Effector CD8-positive, alpha-beta T cell (primary cell): ENCODE measurements at places on chromosomes 7 and 10.
A peak's percentile ranks its signal among the peaks of the same experiment; 100 is the strongest.

DNA sequence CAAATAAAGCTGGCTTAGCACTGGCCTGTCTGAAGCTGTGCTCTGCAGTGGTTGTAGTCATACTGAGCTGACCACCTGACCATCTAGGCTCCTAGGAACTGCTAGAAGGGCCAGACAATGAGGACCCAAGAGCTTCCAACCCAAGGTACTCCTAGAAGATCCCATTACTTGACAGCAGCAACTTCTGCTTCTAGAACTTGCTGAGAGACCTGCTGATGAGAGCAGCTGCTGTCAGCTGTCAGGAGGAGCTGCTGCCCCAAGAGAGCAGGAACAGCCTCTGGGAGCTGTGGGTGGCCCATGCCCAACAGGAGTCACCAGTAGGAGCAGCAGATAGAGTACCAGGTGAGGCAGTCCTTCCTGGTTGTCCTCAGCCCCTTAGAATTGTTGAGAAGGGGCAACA is 70.2 kb downstream of the RBM20 start:
- no peak for DNase-seq

DNA sequence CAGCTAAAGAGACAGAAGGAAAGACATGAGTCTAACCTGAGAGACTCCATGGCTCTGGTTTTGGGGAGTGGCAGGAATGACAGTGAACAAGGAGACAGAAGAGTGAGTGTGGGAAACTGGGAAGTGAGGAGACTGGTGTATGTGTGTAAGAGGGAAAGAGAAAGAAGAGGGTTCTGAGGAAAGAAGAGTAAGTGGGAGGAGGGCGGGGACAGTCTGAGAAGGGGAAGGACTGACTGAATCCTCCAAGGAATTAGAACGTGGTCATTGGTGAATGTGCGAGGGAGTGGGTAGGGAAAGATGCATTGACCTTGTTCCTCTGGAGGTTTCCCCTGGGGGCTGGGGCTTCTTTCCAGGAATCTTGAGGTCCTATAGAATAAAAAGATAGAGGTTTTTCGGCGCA is 26.6 kb downstream of the WNT8B start:
- DNase-seq, result no peak

DNA sequence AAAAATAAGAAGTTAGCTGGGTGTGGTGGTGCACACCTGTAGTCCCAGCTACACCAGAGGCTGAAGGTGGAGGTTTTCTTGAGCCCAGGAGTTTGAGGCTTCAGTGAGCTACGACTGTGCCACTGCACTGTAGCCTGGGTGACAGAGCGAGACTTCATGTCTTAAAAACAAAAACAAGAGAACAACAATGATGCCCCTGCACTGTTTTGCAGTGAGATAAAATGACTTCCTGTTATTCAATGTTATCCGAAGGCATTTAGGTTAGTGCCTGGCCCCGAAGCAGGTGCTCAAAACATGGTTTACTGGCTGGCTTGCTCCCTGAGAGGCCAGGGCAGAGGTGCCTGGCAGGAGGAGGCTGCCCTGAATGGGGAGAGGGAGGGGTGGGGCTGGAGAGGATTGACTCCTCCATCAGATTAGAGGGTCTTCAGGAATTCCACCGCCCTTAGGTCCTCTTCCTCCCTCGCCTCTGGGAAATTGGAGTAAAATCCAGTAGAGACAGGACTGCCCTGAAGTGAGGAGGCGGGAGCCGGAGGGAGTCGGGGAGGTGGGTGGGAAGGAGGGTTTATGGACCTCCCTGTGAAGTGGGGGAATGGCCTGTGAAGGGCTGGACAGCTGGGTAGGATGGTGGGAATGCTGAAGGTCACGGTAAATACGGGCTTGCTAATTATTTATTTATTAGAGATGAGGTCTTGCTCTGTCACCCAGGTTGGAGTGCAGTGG is 6.8 kb upstream of the CLDN4 start:
- no peak for DNase-seq

DNA sequence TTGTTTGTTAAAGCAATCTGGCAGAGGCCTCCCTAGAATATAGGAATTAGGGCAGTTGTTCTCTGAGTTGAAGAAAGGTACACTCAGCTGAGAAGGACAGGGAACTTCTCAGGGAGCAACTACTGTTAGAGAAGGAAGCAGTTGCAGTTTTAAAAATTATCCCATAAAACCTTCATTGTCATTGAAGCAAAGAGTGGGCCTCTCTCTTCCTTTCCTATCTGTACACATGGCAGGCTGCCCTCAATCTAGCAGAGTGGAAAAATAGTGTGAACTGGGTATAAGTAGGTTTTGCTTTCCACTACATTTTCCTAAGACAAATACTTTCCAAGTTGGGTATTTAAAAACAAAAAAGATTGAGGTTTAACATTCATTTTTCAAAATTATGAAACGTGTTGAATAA is 236.7 kb upstream of the KLF14 start:
- DNase-seq, result no peak

GRCh38 chr10:27771231-27771630 is 25.6 kb upstream of the MKX start:
- DNase-seq, result no peak

DNA sequence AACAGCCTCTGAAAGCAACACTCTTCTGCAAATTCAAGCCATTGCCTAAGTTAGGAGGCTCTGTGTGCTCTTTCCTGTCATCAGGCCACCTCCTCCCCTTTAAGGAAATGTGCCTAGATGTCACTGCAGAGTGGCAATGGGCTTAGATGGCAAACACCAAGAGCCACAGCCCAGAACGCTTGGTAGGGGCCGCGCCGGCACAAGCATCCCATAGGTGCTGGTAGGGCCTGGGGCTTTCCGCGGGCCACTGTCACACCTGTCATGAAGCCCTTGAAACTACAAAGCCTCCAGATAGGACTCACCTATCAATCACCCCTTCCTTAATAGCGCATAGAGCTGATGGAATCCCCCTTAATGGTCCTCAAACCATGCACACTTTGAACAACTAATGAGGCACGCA is 299.9 kb downstream of the GRID1 start:
- DNase-seq, result no peak

GRCh38 chr7:1569016-1569415 is 816 bp downstream of the PSMG3 start:
- DNase-seq, result no peak

GRCh38 chr10:127882801-127883459 is 9.8 kb downstream of the CLRN3 start:
- no peak for DNase-seq

- peak; percentile 77 for DNase-seq
Observed at GRCh38 chr7:100483090-100483721, 521 bp upstream of the NYAP1 start.

- DNase-seq, result no peak
Observed at GRCh38 chr7:111657018-111657417, 94.7 kb upstream of the IMMP2L start.

DNA sequence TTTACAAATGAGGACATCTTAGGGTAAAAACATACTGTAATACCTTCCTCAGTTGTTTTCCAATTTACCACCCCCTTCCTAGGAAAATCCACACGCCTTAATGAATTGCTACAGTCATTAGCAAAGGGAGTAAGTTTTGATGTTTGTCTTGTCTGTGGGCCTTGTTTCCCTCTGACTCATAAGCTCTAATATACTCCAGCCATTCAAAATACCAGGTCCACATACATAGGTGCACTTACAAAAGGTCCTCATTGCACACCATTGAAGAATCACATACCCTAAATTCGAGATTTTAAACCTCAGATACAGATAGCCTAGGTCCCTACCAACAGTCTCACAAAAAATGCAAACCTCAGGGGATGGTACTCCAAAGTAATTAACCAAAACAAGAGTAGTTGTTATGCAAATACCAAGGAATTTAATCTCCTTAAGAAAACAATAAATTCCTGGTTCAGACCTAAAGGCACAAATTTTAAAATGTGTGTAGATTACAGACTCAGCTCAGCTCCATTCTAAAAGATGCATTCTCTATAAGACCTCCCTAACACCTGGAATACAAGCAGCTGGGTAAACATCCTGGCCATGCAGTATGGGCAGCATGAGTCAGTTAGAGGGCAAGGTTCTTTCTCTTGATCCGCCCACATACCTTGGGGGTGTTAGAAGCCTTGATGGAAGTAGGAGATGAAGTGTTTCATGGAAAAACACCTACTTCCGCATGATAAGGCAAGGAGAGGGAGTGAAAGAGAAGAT is 3.0 kb upstream of the LIPK start:
- no peak for DNase-seq

DNA sequence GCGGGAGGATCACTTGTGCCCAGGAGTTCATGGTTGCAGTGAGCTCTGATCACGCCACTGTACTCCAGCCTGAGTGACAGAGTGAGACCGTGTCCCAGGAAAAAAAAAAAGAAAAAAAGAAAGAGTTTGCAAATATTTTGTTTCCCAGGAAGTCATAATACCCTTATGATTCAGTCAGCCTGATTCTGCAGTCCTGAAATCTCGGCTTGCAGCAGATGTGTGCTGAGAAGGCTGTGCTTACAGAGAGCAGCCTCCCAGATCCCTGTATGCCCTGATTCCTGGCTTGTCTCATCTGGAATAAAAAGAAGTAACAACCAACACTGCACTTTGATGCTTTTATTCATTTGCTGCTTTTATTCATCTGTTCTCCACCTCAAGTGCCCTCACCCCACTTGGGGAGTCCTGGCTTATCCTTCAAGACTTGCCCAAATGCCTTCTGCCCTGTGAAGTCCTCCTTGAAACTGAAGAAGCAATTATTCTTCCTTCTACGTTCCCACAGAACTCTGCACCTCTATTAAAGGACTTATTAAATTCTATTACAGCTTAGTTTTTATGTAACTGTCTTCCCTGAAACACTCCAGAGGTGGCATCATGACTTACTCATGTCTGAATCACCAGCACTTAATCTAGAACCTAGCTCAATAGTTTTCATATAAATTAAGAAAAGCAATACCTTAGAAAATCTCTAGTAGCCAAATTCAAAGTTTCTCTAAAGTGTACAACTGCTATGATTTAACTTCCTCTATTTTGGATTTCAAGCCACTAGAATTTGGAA is 27.7 kb upstream of the BPGM start:
- no peak for DNase-seq

- DNase-seq, result no peak
Observed at GRCh38 chr10:9299966-9300365, 1245.5 kb downstream of the GATA3 start.

- DNase-seq, result no peak
Observed at GRCh38 chr10:116382290-116382689, 45.4 kb upstream of the PNLIPRP3 start.

GRCh38 chr7:16609842-16610450 is 35.6 kb downstream of the ANKMY2 start:
- no peak for DNase-seq

DNA sequence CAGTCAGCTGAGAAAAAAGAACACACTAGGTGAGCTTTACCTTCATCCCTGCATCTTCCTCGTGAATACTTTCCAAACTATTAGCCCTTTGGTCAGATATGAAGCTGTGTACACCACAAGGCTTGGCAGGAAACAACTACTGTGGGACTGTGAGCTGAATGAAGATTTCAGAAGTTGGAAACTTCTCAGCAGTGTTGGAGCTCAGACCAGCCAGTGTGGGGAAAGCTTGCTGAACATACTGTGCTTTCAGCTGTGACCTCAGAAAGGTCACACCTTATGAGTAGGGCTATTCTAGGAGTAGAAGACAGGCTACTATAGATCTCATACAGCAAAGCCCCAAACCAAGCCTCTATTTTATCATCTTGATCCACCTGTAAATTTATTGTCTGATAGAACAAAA is 123.6 kb downstream of the EXOC4 start:
- DNase-seq, result no peak

DNA sequence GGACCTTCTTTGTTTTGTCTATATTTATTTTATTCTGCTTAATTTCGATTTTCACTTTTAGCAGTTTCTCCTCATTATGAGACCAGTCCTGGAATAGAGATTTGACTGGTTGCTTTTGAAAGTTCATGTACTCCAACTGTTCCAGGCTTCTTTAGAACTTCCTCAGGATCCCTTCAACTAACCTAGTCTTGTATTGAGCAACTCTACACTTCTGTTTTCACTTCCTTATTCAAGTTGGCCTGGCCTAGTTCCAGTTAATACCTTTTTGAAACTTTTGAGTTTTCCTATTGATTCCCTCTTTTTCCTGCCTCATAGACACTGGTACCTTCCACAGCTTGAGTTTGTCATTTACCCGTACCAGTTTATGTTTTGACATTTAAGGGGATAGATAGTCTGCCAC is 421.7 kb downstream of the ATRNL1 start:
- DNase-seq, result no peak

DNA sequence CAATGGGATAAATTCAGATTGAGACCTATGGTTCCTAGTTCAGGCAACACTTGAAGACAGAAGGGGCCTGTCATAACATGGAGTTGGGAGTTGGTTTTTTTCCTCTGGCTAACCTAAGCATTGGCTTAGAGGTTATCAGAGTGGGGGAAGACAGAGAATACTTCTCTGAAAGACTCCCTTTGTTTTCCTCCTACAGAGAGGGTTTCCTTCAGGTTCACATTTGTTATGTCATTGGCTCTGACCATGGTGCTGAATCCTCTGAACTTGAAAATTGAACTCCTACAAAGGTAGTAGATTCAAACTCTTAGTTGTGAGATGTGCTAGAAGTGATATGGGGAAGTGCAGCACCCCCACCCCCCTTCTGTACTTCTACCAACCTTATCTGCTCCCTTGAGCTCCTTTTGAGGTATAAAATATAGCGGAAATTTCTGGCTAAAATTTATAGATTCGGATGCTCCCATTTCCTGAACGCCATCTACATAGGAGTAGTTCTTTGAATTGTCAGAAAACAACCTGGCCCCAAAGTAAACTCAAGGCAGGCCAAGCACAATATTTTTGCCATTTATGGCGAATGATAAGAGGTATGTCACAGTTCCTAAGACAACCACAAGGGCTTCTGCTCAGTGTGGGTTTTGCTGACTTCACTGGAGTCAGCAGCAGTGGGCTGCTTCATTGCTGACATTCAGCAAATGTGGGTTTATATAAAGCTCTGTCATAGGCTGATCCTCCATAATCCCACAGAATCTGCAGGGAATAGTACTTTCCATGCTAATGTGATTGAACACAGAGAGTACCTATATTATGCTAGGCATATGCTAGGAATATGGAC is 131.6 kb upstream of the KLF14 start:
- DNase-seq, result no peak

DNA sequence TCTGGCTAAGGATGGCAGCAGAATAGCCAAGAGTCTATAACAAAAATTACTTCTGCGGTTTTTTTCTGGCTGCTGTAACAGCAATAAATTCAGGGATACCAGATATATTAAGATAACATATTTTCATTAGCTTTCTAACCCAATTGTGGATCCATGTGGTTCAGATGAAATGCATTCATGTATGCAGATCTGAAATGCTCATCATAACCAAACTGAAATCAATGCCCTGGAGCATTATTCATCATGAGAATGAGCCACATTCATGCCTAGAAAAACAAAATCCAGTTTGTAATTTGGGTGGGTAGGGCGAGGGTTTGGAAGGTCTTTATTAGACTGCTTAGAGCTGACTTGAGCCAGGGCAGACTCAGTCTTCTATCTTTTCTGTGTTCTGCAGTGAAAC is 69.8 kb upstream of the SEMA3A start:
- DNase-seq, result no peak
